ENCODE measurements at places on chromosomes 5 and 9.

GRCh38 chr5:153794327-153794726 lies 244.4 kb downstream of the FAM114A2 start:
- DNase-seq, result no peak

DNA sequence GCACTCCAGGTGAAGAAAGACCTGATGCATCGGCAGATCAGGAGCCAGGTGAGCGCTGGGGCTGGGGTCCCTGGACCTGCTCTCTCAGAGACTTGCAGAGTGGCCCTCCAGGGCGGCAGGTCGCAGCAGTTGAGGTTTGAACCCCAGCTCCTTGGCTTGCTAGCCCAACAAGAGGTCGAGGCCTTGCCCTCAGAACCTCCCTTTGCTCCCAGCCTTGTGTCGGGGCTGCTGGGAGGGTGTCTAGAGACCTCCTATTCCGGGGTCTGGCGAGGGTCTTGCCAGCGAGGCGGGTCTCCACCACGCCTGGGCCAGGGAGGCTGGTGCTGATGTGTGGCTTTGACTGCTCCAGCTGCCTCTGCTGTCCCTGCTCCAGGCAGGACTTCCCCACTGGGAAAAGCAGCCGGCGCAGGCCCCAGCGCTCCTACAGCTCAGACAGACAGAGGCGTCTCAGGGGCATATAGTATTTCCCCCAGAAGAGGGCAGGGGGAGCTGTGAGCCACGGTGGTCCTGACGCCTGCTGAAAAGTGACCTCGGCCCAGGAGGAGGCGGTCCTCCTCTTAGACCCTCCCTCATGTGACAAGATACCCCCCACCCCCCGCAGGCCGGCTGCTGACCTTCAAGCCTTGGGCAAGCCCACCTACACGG lies 38.3 kb downstream of the LRSAM1 start:
- DNase-seq, result no peak

- DNase-seq, result no peak
Measured at GRCh38 chr5:108681079-108681921, 66.4 kb upstream of the FER start.

GRCh38 chr9:123438821-123439220 lies 82.8 kb downstream of the CRB2 start:
- no peak for DNase-seq

DNA sequence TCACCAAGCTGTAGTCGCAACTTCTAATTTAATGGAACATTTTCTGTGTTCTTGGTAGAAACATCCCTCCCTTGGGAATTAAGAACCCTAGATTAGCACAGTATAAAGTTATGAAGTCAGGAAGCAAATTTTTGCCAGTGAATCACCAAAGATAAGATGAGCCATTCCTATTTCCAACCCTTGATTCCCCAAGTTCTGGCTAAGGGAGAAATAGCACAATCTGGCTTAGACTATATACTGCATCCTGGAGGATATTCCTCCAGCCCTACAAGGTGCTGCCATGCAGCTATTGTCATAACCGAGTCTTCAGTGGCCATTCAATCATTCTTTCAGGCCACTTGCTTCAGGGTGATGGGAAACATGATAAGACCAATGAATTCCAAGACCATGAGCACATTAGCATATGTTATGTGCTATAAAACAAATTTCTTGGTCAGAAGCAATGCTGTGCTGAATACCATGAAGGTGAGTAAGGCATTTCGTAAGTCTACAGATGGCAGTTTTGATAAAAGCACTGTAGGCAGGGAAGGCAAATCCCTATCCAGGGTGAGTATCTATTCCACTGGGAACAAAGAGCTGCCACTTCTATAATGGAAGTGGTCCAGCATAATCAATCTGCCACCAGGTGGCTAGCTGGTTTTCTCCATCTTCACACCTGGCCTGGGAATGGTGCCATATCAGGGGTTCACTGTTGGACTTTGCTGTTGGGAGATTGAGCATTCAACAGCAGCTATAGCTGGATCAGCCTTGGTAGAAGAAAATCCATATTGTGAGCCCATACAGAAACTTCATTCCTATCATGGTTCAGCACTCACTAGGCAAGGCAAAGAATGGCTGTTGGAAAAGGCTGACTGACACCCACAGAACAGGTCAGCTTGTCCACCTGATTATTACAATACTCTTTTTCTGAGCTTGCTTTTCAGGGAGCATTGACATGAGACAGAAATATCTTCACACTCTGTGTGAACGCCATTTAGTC lies 19.6 kb upstream of the ARL15 start:
- no peak for DNase-seq

DNA sequence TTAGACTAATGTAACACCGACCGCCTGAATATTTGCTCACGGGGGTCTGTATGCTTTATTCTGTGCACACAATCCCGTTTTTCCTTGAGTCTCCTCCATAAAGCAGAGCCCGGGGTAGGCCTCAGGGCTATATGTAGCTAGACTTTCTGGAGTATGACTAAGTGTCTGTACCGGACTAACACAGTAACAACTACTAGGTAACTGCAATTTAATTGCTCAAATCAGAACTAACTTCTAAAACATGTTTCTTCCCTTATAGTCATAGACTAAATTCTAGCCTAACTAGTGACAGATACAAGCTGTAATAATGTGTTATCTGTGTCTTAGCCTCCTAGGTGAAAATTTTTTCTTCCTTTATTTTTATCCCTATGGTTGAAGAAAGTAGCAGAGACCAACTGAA lies 2.1 kb downstream of the REEP5 start:
- no peak for DNase-seq

DNA sequence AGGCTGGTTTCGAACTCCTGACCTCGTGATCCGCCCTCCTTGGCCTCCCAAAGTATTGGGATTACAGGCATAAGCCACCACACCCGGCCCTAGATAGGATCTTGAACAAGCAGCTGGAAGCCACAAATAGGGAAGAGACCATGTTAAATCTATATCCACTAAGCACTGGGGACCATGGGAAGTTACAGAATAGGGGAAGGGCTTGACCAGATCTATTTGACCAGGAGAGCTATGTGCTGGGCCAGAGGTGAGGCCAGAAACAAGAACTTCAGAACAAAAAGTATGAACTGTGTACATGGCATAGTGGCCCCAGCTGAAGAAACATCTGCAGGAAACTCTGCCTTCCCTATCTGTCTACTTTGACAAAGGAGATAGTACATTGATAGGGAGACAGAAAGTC lies 10.8 kb downstream of the KLF4 start:
- no peak for DNase-seq

- DNase-seq, result no peak
Measured at GRCh38 chr5:180194410-180195345, 14.3 kb downstream of the RASGEF1C start.

GRCh38 chr9:125366676-125367075 lies 105.0 kb downstream of the GAPVD1 start:
- no peak for DNase-seq

DNA sequence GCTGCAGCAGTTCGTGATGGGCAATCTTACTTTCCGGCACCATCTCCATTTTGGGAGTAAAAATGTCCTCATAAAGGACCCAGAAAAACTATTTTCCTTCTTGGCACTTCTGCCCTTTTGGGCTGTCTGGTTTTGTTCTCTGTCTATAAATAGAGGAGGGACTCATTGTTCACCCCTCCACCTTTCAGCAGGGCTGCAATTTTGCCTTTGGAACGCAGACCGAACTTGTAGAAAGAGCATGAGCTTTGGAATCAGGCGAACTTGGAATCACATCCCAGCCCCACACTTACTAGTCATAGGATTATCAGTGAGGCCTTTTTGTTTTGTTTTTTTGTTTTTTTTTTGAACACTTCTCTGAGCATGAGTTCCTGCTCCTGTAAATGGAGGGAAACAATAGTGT lies 178.1 kb upstream of the IL12B start:
- DNase-seq, result no peak

GRCh38 chr5:154968953-154969352 lies 28.1 kb downstream of the MRPL22 start:
- DNase-seq, result no peak

- no peak for DNase-seq
Measured at GRCh38 chr5:168822745-168823281, 243.6 kb upstream of the PANK3 start.

DNA sequence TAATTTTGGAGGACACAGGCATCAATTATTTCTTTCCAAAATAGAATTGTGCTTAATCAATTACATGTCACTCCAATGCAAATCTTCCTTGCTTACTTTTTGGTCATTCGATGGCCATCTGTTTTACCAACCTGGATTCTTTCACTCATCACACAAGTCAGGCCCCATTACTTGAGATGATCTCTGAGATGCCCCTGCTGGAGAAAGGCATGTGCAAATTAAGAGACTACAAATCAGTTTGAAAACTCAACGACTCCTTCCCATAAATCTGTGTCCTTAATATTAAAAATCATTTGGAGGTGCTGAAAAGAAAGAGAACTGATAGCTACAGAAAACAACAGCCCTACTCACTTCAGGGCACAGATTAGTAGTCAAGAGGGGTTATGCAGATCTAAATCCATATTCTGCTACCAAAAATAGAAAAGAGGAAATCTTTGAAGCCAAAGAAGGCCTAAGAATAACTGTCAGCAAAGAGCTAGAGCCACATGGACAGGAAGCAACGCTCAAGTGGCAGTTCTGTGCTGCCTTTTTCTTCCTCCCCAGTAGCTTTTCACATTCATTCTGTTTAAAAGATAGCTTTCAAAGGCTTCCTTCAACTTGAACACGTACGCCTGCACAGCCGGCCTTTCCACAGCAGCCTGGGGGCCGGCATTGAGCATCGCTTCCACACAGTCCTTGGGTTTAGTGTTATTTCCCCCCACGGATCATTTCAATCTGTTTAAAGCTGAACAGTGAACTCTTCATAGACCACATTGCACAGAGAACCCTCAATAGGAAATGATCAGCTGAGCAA lies 79.3 kb upstream of the MAP3K1 start:
- no peak for DNase-seq
